Neural crest cell (in vitro differentiated cells): ENCODE measurements at places on chromosomes 4 and X.

- DNase-seq = no peak
Observed at GRCh38 chr4:80231180-80231579, 33.9 kb downstream of the PRDM8 start.

GRCh38 chr4:2269206-2269531 lies 7.3 kb upstream of the MXD4 start:
- no peak for DNase-seq

GRCh38 chr4:99088023-99088449 lies 552 bp downstream of the ADH5 start:
- peak; percentile 26 for DNase-seq

GRCh38 chr4:55008166-55009056 lies 117.0 kb downstream of the KDR start:
- DNase-seq = no peak

DNA sequence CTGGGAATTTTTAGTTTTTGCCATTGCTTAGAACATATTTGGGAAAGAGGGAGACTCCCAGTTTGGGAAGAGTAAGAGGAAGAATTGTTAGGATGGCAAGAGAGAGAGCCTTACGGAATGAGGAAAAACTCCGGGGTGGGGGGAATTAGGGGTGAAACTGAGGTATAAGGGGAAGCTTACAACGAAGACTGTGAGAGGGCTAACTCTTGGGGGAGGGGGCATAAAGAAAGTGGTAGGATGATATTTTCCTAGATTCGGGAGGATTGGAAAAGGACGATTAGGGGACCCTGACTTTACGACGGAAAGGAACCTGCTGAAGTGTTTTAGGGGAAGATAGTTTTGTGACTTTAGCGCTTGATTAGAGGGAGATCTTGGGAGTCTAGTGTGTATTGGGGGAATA lies 86.2 kb upstream of the HPRT1 start:
- no peak for DNase-seq

- DNase-seq = no peak
Observed at GRCh38 chrX:154116426-154117211, 19.1 kb upstream of the MECP2 start.

DNA sequence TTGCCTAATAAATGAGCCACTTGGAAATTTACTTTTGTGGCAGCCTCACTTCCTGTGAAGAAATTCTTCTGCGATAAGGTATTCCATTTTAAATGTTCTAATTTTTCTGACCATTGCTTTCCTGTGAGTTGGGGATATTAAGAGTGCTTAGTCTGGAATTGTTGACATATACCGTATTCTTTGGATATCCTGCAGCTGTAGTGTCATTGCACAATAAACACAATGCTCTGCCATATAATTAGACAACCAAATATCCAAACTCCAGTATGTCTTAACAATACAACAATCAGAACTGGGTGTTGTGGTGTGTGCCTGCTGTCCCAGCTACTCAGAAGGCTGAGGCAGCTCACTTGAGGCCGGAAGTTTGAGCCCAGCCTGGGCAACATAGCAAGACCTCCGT lies 99.4 kb downstream of the LUZP4 start:
- DNase-seq = no peak

GRCh38 chrX:44992775-44993174 lies 119.8 kb downstream of the KDM6A start:
- no peak for DNase-seq

- no peak for DNase-seq
Observed at GRCh38 chr4:26525771-26526150, 35.5 kb upstream of the CCKAR start.

GRCh38 chrX:67636532-67636931 lies 92.7 kb downstream of the AR start:
- no peak for DNase-seq

- no peak for DNase-seq
Observed at GRCh38 chrX:101260435-101260834, 30.7 kb downstream of the TAF7L start.

GRCh38 chr4:73446336-73446938 lies 10.4 kb downstream of the AFP start:
- no peak for DNase-seq

DNA sequence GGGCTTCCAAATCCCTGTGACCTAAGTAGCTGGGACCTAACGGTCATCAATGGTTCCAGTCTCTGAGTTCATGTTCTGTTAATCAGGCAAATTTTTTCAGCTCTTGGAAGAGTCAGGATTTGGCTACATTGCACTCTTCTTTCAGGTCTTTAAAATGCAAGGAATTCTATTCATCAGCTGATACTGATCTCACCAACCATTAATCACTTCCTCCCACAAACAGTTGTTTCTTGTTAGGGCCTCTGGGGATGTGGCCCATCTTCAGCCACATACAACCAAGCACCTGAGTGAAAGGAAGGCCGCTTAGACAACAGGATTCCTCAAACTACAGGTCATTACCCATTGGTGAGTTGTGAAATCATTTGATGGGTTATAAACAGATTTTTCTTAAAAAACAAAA lies 71.7 kb downstream of the FANCB start:
- no peak for DNase-seq

GRCh38 chrX:119605464-119606279 lies 552 bp downstream of the NKRF start:
- DNase-seq = no peak

DNA sequence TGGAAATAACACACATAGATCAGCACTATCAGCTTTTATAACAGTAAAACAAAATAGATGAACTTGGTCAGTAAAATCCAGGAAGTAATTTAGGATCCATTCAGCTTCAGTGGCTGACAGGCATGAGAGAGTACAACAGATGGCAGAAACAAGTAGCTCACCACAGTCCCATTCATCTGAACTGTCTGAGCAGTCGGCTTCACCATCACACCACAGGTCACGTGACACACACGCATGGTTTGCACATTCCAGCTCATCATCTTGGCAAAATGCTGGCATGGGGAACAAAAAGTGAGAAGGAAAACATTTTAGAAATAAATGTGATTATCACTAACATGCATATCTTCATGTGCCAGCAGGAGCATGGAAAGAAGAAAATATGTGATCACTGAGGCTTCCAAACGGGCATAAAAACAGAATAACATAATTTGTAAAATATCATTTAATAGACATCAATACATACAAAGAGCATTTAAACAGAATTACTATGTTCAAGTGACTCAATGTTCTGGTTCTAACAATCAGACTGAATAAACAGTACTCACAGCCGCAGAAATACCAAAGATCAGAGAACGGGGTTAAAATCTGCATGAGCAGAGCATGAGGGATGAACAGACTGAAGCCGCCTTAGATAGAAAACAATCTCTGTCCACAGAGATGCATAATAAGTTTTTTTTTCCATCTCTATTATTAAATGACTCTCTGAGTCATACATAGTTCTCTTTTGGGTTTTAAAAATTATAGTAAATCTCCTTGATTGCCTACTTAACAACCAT lies 158.1 kb downstream of the ATP10D start:
- DNase-seq = no peak

GRCh38 chrX:70466968-70467367 lies 22.3 kb downstream of the DLG3 start:
- DNase-seq = no peak

GRCh38 chrX:104288269-104288668 lies 33.5 kb upstream of the ESX1 start:
- no peak for DNase-seq

DNA sequence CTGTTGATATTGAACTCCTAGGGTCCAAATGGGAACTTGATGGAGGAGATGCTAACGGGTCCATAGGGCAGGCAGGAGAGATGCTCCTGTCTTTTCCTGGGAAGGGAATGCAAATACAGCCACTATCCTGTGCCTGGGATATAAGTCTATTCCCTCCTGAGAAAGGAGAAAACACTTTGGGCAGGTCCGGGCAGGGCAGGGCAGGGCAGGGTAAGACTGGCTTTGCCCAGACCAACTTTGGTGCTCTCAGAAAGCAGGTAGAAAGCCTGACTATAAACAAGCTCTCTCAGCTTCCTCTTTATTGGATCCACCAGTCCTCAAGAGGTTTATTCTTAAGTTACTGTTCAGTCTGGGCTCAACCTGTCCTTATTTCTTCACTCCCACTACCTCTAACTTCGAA lies 232.3 kb downstream of the PTTG2 start:
- DNase-seq = no peak

DNA sequence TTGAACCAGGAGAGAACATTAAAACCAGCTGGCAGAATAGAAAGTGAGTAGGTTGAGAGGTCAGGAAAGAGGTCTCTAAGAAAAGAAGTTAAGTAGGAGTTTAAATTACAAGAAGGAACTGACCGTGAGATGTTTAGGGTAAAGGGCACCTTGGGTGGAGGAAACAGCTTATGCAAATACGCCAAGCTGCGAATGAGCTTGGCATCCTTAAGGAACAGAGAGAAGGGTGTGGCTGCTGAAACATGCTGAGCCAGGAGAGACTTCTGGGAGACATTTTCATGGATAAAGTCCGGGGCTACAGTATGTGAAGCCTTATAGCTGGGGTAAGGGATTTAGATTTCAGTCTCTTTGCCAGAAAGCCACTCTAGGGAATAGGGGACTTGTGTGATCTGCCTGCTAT lies 249.1 kb downstream of the KCNIP4 start:
- DNase-seq = no peak

GRCh38 chr4:113293043-113293560 lies 243.6 kb downstream of the ANK2 start:
- DNase-seq = no peak

GRCh38 chrX:146208821-146209220 lies 391.2 kb downstream of the SLITRK2 start:
- DNase-seq = no peak

DNA sequence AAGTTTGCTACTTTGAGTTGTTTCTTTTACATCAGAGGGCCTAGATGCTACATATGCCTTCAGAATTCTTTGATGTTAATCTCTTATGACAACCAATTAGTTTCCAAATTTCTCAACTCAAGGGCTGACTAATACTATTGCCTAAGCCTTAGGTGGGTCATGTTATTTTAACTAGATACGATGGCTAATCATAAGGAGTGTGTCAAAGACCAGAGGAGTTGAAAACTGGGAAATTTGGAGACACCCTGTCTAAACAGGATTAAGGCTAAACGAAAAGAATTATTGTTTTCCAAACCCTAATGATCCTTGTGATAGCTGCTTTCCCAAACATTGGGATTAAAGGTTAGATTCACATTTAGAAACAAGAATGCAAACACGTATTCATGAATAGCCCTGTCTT lies 228.5 kb downstream of the PCDH7 start:
- DNase-seq = no peak

GRCh38 chr4:27096142-27096824 lies 235.6 kb downstream of the STIM2 start:
- DNase-seq = no peak

- peak; percentile 31 for DNase-seq
Observed at GRCh38 chr4:83771113-83771705, 235.3 kb downstream of the GPAT3 start.

DNA sequence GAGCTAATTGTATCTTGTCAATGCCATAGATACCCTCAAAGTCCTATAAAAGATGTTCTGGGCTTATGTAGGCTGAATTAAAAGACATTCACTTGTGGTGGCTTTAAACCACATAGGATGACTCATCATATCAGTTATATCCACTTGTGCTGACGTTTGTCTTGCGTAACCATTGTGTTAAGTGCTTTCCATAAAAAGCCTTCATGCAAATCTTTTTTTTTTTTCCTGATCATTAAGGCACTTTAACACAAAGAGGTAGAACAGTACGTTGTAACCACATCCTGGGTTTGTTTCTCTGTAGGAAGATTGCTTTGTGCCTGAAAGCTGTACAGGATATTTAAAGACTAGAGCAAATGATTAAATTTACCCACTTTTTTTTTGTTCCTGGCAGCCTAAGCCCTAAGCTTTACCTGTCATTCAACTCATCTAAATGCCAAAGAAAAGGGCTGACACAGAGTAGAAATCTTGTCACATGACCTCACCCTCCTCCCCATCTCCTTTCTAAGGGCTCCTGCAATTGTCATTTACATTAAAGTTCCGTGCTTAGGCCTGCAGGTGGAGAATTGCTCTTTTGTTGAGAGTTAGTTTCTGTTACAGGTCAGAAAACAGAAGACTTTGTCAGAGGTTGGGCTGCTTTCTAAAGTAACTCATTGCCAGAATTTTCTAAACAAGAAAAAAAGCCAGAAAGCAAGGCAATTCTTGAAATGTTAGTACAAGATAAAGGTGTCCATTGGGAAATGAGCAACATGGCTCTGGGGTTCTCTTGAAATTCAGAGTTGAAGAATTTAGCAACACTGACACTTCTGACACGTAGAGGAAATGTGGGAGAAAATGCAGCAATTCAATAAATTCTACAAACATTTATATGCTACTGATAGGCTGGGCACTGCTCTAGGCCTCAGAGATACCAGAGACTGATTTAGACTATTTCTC lies 555.6 kb downstream of the PPARGC1A start:
- no peak for DNase-seq

DNA sequence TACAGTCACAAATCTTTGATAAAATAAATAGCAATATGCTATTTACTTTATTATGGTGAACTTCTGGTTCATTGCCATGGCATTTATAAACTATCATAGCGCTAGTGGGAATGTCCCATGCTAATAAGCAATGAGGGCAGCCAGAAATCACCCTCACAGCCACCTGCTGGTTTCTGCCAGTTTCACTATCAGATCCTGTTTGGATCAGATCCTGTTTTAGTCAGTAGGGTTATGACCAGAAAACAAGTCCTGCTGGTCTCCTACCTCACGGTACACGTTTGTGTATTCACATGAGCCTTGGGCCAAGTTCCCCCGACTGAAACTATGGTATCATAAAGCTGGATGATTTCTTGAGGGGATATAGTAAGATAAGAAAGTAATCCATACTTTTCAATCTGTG lies 17.7 kb downstream of the FOXR2 start:
- DNase-seq = no peak

DNA sequence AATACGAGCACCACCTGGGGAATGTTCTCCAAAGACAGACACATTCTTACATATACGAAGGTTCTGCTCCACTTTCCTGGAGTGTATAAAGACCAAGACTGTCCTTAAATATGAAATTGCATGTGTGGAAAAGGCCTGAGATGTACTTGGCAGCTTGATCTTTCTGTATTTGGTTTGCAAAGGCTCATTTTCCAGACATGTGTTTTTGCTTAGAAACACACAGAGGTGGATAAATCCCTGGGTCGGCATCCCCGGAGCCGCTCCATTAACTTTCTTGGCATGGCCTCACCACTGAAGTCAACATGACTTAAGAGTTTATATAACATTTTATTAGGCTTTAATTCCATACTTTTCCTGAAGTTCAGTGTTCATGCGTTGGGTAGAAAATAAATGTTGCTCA lies 239.4 kb downstream of the LDB2 start:
- no peak for DNase-seq

- DNase-seq = no peak
Observed at GRCh38 chr4:101853028-101853427, 62.5 kb downstream of the BANK1 start.

DNA sequence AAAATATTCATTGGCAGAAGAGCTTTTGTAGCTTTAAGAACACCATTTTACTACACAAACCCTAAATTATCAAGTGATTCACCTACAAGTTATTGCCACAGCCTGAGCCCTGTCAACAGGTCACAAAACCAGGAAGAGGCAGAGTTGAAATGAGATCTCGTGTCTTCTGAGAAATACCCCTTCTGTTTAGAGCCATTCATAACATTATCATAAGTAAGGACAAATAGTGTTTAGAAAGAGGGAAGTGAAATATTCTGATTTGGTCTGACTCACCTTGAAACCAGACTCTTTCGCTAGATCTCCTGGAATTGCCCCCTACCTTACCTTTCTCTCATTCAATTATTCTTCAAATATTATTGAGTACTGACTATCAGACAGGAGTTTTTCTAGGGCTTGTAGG lies 5.9 kb downstream of the ETDB start:
- DNase-seq = no peak
